ENCODE measurements at places on chromosomes 3 and 15. TPM values are rescaled to one million over a fixed set of nuclear protein-coding genes. Genes with fewer than 3 reads are reported as not detected.

- DNase-seq = no peak
Observed at GRCh38 chr3:146117406-146118285, 43.3 kb downstream of the PLOD2 start.

- no peak for DNase-seq
Observed at GRCh38 chr15:48396020-48396419, 64.8 kb downstream of the DUT start.

GRCh38 chr3:71305231-71306206 is 278.0 kb downstream of the FOXP1 start:
- DNase-seq = peak; percentile 46

- no peak for DNase-seq
Observed at GRCh38 chr3:6526861-6527260, 334.1 kb upstream of the GRM7 start.

DNA sequence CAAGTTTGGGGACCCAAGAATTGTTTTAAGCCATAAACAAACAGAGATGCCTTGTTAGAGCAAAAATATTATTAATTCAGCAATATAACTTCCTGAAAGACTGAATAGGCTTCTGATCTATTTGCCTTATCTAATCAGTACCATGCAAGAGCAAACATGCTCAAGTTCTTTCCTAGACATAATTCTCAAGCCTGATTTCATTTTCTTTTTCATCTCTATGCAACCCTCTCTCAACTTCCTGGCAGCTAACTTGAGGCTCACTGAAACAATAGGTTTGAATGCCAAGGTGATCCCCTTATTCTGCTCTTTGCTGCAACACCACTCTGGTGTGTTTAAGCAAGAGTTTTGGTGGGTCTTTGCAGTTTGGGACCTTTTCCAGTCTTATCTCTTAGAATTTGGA is 230.9 kb upstream of the CD96 start:
- DNase-seq = no peak

Gene PGBD4
- total RNA-seq = 2.6 TPM

Gene CISH
- 308 TPM for total RNA-seq

Gene DAZL
- total RNA-seq = not detected

Gene CASR
- not detected for total RNA-seq

Gene CHRNA7
- not detected for total RNA-seq

Data from activated CD8-positive, alpha-beta T cell treated with anti-CD3 and anti-CD28 coated beads for 36 hours (primary cell).